Natural killer cell treated with Interleukin-12 subunit alpha and Interleukin-12 subunit beta and Interleukin-15 and Interleukin-18, amount 100 ng/mL, for 72 hours (primary cell): ENCODE measurements at places on chromosomes 4 and X. TPM values are rescaled to one million over a fixed set of nuclear protein-coding genes. Genes with fewer than 3 reads are reported as not detected.

PYURF gene
- 46.3 TPM for total RNA-seq

GRCh38 chrX:37580080-37580479 lies 8.6 kb downstream of the LANCL3 start:
- no peak for DNase-seq

DCLK2 gene
- total RNA-seq, result not detected

GRCh38 chrX:39430551-39430950 lies 629.3 kb downstream of the MID1IP1 start:
- no peak for DNase-seq

APBB2 gene
- 31.9 TPM for total RNA-seq

- DNase-seq, result no peak
These were observed 18.3 kb downstream of the QDPR start for GRCh38 chr4:17493619-17494018.

GRCh38 chrX:10833299-10834169 lies 213.1 kb upstream of the MID1 start:
- no peak for DNase-seq

GRCh38 chrX:97189668-97190067 lies 306.0 kb downstream of the RPA4 start:
- no peak for DNase-seq

SLC6A14 gene
- total RNA-seq, result not detected

DNA sequence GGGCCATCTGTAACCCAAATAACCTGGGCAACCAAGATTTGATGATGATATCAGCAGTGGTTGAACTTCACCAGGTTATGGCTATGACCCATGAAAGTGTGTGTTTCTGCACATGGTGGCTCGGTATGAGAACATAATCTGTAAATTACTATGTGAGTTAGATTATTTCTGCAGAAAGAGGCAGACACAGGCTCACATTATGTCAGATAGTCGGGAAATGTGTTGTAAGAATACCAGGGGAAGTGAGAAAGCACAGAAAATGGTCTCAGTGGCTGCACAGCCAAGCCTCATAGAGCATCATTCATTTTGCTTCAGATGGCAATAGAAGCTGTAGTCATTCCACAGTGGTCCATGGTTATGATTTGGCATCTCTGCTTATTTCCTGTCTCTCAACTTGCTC lies 63.0 kb upstream of the RBPJ start:
- no peak for DNase-seq

- DNase-seq, result no peak
These were observed 49.8 kb downstream of the FGFRL1 start for GRCh38 chr4:1061056-1061700.

GRCh38 chrX:149641432-149641831 lies 9.8 kb upstream of the TMEM185A start:
- DNase-seq, result no peak

- DNase-seq, result no peak
These were observed 49.3 kb upstream of the EFHC2 start for GRCh38 chrX:44392767-44393166.

GRCh38 chrX:120468071-120468470 lies 1.0 kb downstream of the LAMP2 start:
- DNase-seq, result no peak

GRCh38 chr4:165410214-165410613 lies 31.4 kb downstream of the CPE start:
- no peak for DNase-seq

NPNT gene
- total RNA-seq, result not detected

DNA sequence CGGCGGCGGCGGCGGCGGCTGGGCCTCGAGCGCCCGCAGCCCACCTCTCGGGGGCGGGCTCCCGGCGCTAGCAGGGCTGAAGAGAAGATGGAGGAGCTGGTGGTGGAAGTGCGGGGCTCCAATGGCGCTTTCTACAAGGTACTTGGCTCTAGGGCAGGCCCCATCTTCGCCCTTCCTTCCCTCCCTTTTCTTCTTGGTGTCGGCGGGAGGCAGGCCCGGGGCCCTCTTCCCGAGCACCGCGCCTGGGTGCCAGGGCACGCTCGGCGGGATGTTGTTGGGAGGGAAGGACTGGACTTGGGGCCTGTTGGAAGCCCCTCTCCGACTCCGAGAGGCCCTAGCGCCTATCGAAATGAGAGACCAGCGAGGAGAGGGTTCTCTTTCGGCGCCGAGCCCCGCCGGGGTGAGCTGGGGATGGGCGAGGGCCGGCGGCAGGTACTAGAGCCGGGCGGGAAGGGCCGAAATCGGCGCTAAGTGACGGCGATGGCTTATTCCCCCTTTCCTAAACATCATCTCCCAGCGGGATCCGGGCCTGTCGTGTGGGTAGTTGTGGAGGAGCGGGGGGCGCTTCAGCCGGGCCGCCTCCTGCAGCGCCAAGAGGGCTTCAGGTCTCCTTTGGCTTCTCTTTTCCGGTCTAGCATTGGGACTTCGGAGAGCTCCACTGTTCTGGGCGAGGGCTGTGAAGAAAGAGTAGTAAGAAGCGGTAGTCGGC lies 528 bp downstream of the FMR1 start:
- peak; percentile 65 for DNase-seq

SLC10A6 gene
- not detected for total RNA-seq

DNA sequence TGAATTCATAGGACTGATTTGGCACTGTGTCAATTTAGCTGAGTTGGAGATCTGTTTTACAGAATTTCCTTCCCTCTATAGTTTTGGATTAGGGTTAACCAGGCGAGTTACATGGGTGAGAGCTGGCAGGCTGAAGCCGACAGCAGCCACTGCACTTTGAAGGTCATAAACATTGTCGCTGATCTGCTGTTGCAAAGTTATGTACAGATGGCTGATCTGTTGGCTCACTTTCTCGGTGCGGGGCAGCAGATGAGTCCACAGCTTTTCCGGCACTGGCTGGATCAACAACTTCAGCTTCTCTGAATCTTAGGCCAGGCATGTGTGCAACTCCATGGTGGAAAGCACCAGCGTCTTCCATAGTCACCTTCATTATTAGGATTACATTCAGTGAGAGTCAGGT lies 173.7 kb downstream of the GPAT3 start:
- no peak for DNase-seq

- DNase-seq, result no peak
These were observed 2547.7 kb downstream of the ARAP2 start for GRCh38 chr4:33696586-33696985.

LYAR gene
- 39.1 TPM for total RNA-seq

PNCK gene
- total RNA-seq, result not detected

GRCh38 chrX:65582450-65583082 lies 48.0 kb upstream of the LAS1L start:
- DNase-seq, result no peak

KCND1 gene
- 3.3 TPM for total RNA-seq

GRCh38 chr4:34258176-34258575 lies 1986.1 kb downstream of the ARAP2 start:
- DNase-seq, result no peak

DNA sequence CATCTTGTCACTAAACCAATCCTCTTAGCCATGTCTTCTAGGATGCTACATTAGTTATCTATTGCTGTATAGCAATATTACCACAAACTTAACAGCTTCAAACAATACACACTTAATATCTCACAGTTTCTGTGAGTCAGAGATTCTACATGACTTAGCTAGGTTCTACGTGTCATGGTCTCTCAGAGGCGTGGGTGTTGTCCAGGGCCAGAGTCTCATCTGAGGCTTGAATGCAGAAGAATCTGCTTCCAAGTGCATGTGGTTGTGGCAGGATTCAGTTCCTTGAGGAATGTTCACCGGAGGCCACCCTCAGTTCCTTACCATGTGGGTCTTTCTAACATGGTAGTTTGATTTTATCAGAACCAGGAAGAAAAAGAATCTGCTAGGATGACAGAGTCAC lies 26.4 kb downstream of the PPP1R2C start:
- DNase-seq, result no peak

DNA sequence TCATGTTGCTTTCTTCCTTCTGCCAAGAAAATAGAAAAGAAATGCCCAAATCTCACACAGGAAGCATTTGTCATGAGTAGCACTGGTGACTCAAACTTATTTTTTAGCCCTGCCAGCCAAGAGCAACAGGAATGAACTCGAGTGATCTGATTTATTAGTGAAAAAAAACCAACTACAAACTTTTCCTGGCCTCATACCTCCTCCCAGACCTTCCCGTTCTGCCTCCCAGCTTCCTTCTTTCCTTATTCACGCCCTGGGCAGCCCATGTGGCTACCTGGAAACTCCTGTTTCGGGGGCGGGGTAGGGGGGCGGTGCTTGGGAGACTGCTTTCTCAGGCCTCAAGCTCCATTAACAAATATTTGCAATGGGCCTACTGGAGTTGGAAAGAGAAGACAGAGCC lies 178.5 kb downstream of the NHS start:
- no peak for DNase-seq

DNA sequence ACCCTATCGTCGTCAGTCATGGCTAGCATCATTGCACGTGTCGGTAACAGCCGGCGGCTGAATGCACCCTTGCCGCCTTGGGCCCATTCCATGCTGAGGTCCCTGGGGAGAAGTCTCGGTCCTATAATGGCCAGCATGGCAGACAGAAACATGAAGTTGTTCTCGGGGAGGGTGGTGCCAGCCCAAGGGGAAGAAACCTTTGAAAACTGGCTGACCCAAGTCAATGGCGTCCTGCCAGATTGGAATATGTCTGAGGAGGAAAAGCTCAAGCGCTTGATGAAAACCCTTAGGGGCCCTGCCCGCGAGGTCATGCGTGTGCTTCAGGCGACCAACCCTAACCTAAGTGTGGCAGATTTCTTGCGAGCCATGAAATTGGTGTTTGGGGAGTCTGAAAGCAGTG lies 1.6 kb downstream of the ZCCHC12 start:
- DNase-seq, result no peak

NEXMIF gene
- total RNA-seq, result not detected

DNA sequence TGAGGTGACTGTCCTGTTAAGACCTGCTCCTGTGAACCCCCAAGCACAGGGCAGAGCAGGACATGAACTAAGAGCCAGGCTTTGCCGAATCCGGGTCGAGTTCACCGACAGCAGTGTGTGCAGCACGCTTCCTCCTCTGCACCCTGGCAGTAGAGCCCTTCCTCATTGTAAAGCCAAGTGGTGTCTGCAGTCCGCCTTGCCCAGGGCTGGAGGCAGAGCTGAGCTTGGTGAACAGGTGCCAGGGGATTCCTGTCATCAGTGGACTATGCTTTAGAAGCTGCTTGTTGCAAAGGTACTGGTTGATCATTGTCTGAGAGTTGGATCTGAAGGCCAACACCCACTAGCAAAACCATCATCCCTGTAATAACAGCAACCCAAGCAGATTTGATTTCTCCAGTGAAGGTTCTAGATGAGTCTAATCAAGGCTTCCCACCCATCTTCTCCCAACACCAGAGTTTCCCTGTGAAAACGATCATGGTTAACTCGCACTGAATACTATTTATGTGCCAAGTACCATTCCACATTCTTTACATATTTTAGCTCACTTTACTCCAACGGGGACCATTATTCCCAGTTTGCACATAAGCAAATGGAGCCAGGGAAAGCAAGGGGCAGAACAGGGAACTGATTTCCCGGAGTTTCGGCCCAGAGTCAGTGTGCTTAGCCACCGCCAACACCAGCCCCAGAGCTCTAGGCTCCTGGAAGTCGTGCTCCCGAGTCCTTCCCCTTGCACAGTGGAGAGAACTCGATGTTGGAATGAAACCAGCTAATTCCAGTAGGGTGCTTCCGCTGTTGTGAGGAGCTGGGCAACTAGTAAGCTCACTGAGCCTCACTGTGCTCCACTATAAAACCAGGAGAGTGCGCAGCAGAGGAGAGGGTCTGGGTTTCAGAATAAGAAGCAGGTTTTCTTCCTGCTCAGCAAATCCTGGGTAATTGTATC lies 1.4 kb upstream of the SLC34A2 start:
- DNase-seq, result no peak

ANKRD37 gene
- total RNA-seq, result 10.0 TPM

CXCL5 gene
- total RNA-seq, result not detected

DNA sequence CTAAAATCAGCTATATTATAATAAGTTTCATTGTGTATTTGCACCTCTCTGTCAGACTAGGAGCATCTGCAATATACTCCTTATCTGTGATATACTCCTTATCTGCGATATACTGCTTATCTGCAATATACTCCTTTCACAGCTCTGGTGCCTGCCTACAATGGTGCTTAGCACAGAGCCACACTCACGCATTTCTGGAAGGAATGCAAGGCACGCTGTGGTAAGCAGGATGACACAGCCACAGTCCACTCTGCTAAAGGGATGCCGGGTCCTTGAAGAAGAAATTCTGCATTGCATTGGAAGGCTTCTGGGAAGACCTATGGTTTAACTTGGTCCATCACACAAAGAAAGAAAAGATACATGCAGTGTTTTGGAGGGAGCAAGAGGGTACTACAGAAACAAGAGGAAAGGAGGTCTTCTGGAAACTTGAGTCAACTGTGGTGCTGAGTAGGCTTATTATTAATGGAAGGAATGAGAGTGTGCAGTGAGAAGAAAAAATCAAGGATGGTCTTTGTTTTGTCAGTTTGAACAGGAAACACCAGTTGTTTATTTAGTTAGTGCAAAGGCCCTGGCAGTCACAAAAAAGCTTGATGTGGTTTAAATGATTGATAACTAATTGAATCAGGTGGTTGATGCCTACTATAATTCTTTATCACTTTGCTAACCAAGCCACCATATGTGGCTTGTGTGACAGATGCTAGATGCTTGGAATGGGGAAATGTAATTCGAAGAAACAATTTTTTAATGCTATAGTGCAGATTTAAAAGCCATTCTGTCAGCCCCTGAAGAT lies 342.3 kb downstream of the GRXCR1 start:
- no peak for DNase-seq

DNA sequence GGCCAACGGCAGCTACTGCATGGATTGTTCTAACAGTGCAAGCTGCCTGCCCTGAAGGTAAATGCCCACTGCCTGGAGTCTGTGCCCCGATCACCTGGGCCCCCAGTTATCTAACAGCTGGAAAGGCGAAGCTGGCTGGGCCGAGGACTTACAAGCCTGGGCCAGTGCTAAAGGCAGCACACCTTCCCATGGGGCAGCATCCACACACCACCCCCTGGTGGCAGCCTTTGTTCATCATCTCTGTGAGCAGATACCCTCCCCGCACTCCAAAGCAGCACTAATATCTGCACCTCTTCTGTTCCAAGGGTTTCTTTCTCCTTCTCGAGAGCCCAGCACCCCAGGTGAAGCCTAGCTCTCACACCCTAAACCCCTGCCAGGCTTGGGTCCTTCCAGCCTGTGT lies 7.6 kb downstream of the SLC2A9 start:
- DNase-seq, result no peak

GRCh38 chrX:30659421-30659820 lies 6.2 kb downstream of the GK start:
- no peak for DNase-seq
